Activated CD8-positive, alpha-beta T cell treated with anti-CD3 and anti-CD28 coated beads for 36 hours (primary cell): ENCODE measurements at places on chromosomes 11 and 22. TPM values are rescaled to one million over a fixed set of nuclear protein-coding genes. Genes with fewer than 3 reads are reported as not detected.

SLC1A2 gene
- total RNA-seq = not detected

DTX4 gene
- total RNA-seq = 0.16 TPM

ELMOD1 gene
- not detected for total RNA-seq

RASSF7 gene
- total RNA-seq = 17.3 TPM

MS4A6E gene
- total RNA-seq = not detected

CLP1 gene
- total RNA-seq = 16.9 TPM

ZC3H12C gene
- 0.40 TPM for total RNA-seq

IL18BP gene
- total RNA-seq = 7.8 TPM

SLC22A25 gene
- total RNA-seq = not detected

RBMXL2 gene
- not detected for total RNA-seq

MUC6 gene
- not detected for total RNA-seq

AP1B1 gene
- 57.5 TPM for total RNA-seq

C11orf91 gene
- total RNA-seq = not detected
